ENCODE measurements at places on chromosomes 12 and 14.
A peak's percentile ranks its signal among the peaks of the same experiment; 100 is the strongest.

GRCh38 chr12:121065345-121065744, 26.3 kb upstream of the OASL start:
- no peak for DNase-seq

- no peak for DNase-seq
Observed at GRCh38 chr12:40688085-40688725, 4.0 kb upstream of the CNTN1 start.

DNA sequence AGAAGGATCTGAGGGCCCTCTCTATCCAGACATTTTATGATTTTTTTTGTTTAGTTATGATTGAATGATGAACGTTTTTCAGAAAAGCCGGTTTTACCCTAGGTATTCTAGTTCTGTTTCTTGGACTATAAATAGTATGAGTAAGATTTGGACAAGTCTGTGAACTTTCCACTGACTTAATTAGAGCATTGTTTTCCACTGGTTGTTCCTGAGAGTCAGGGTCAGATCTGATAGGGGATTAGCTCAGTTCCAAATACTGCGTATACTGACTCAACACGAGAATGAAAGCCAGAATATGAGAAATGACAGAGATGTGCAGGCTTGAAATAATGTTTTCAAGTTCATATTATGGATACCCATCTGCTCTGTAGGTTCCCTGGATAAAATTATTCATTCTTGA, 361.6 kb downstream of the AEBP2 start:
- no peak for DNase-seq

- DNase-seq: peak; percentile 50
Observed at GRCh38 chr14:100442498-100443490, 119.7 kb downstream of the SLC25A47 start.

DNA sequence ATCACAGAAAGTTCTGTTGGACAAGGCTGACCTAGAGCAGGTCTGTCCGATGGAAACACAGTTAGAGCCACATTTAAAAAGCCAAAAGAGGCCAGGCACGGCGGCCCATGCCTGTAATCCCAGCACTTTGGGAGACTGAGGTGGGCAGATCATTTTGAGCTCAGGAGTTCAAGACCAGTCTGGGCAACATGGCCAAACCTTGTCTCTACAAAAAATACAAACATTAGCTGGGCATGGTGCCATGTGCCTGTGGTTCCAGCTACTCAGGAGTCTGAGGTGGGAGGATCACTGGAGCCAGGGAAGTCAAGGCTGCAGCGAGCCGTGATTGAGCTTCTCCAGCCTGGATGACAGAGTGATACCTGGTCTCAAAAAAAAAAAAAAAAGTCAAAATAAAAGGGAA, 14.9 kb downstream of the UBE3B start:
- no peak for DNase-seq

GRCh38 chr14:99860219-99860618, 67.0 kb downstream of the EML1 start:
- no peak for DNase-seq

GRCh38 chr12:120066341-120066740, 50.2 kb downstream of the RAB35 start:
- DNase-seq: no peak

DNA sequence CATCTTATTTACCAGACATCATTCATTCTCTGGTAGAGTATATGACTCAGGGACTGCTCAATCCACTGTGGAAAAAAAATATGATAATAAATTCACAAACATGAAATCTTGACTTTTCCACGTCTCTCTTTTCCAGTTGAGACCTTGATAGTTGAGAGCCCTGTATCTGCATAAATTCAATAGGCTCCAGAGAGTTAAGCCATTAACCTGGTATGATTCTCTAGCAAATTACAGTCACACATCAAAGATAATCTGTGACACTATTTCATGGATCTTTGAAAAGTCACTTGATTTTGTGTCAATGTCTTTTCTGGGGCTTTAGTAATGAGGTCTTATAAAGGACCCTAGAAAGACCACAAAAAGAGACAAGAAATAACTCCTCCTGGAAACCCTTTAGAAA, 154.2 kb upstream of the FOXG1 start:
- no peak for DNase-seq

- no peak for DNase-seq
Observed at GRCh38 chr14:58082491-58083098, 69.4 kb downstream of the ARMH4 start.

- no peak for DNase-seq
Observed at GRCh38 chr14:92248696-92249095, 74.3 kb upstream of the SLC24A4 start.

- no peak for DNase-seq
Observed at GRCh38 chr14:99240627-99241324, 31.2 kb downstream of the BCL11B start.

DNA sequence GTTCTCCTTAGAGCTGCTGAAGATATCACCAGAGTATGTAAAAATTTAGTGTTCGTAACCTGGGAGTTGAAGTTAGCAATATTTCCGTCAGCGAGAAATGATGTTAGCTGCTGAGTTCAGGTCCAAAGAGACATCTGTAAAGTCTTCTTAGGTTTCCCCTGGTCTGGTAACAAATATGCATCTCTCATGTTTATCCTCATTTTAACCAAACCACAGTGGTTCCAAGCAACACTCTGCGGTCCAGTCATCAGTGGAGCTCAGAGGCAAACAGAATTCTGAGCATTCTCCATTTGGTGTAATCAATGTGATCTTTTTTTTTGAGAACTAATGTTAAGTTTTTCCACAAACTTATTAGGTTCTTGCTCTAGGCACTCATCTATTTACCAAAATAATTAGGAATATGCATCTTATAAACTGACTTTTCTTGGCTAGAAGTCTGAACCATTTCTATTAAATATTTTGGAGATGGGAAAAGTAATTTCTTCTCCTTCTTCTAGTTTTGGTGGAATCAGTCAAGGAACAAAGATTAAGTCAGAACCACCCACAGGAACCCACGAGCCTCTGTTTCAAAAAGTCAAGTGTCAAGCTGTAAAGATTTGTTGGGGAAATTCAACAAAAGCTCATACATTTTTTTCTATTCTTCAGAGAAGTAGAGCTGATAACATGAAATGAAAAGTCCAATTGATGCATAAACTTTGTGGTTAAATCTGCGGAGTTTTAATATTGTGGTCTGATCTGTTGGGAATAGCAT, 64.7 kb downstream of the IFNG start:
- no peak for DNase-seq

- peak; percentile 60 for DNase-seq
Observed at GRCh38 chr14:78598046-78598920, 428.1 kb downstream of the NRXN3 start.

DNA sequence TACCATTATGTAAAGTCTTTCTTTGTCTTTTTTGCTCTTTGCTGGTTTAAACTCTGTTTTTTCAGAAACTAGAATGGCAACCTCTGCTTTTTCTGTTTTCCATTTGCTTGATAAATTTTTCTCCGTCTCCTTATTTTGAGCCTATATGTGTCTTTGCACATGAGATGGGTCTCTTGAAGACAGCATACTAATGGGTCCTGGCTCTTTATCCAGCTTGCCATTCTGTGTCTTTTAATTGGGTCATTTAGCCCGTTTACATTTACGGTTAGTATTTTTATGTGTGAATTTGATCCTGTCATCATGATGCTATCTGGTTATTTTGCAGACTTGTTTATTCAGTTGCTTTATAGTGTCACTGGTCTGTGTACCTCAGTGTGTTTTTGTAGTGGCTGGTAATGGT, 207.9 kb upstream of the TMEM260 start:
- no peak for DNase-seq

- DNase-seq: no peak
Observed at GRCh38 chr12:91053951-91054715, 3.7 kb downstream of the KERA start.

- DNase-seq: no peak
Observed at GRCh38 chr12:65156366-65156841, 13.0 kb upstream of the LEMD3 start.

DNA sequence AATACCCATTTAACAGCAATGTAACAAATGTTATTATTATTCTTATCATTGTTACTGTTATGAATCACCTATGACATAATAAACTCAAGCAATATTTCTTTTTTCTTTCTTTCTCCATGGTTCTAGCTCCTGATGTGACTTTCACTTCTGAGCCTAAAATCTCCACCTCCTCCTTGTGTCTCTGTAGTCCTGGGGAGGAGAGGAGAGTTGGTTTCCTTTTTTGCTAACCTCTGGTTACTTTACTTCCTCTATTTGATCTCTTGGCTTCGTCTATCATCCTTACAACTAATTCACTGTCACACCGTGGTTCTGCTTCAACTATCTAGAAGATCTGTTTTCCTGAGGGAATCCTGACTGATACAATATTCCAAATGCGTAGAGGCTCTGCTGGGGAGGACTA, 456.6 kb downstream of the VRK1 start:
- no peak for DNase-seq

GRCh38 chr12:69284131-69284530, 44.8 kb downstream of the CPSF6 start:
- DNase-seq: peak; percentile 80
